ENCODE measurements at places on chromosomes 3 and 15.

- no peak for DNase-seq
These were observed 427.5 kb downstream of the PDCD6IP start for GRCh38 chr3:34225821-34226366.

DNA sequence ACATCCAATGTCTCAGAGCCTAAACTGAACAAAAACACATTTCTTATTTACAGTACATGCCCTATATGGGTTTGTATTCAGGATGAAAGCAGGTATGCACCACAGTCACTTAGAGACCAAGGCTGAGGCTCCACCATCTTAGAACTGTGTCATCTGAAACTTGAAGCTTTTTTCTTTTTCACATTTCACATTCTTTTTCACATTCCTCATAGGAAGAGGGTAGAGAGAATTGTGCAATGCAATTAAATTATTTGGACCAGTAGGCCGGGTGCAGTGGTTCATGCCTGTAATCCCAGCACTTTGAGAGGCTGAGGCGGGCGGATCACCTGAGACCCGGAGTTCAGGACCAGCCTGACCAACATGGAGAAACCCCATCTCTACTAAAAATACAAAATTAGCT is 591.0 kb downstream of the MECOM start:
- DNase-seq = no peak

DNA sequence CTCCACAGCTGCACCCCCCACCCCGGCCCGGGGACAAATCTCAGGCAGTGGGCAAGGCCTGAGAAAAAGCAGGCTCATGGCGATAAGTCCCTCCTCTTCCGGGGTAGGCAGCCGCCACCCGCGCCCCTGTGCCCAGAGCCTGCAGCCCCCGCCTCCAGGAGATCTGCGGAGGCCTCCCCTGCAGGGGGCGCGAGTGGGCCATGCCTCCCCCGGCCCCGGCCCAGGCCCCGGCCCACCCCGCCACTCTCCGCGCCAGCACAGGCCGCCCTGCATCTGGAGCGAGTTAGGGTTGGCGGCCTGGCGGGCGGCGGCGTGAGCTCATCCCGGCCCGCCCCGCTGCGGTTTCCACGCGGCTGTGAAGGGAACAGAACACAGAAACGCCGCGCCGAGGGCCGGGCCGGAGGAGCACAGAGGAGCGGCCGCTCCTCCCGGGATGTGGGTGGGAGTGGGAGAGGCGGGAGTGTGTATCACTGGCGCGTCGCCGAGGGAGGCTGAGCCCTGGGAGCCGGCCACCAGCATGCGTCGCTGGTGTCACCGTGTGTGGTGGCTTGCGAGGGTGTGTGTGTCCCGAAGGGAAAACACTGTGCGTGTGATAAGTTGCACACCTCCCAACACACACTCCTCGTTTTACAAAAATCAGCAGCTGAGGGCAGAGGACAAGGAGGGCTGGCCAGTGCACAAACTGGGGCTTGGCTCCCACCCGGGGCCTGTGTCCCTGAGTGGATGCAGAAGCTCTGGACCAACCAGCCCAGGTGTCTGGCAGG is 17.2 kb downstream of the MYL3 start:
- no peak for DNase-seq

DNA sequence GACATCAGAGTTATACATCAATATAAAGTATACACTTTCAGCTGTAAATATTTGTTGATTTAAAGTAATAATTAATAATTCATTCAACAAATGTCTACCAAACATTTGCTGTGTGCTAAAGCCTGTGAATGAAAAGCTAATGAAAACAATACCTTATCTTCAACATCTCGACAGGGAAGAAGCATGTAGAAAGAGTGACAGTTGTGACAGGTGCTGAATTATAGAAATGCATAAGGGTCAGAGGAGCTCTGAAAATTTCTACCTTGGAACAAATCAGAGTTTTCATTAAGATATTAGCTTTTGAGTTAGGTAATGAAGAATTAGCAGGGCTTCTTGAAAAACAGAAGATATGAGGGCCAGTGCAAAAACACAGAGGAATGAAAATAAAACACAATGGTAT is 739.2 kb downstream of the VGLL3 start:
- DNase-seq = no peak

DNA sequence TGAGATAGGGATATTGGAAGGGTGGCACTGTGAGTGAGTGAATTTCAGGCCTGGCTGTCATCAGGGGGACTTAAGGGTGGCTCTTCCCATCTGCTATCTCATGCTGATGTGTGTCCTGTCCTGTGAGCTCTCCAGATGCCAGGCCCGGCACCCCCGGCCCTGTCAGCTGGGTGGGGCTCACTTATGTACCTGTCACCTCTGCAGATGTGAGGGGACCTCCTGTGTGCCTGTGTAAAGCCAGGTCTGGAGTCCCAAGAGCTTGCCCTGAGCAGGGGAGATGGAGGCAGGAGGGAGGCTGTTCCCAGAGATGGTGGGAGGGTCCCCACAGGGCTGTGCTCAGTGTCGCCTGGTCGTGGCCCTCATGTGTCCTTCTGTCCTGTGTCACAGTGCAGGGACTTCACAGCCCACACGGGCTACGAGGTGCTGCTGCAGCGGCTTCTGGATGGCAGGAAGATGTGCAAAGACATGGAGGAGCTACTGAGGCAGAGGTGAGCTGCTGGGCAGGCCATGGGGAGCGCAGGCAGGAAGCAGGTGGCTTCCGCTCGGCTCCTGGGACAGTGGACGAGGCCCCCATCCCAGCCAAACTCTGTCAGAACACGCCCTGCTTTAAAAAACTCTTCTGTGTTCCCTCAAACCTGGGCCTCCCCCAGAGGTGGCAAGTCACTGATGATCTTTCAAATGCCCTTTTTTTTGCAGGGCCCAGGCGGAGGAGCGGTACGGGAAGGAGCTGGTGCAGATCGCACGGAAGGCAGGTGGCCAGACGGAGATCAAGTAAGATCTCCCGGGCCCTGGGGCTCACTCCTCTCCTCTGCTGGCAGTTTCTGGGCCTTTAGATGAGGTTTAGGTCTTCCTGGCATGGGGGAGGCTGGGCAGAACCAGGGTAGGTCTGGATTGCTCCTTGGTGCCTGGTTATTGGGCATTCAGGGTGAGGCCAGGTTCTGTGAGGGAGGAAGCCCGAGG is 23.1 kb downstream of the PSTPIP1 start:
- no peak for DNase-seq

- DNase-seq = no peak
These were observed 100.7 kb downstream of the ARPP21 start for GRCh38 chr3:35739964-35740527.

- DNase-seq = no peak
These were observed 5.5 kb upstream of the TMEM212 start for GRCh38 chr3:171837698-171838097.

- no peak for DNase-seq
These were observed 388.8 kb upstream of the PPP2R3A start for GRCh38 chr3:135576751-135577150.

GRCh38 chr3:196947136-196947859 is 5.0 kb upstream of the NCBP2 start:
- no peak for DNase-seq

DNA sequence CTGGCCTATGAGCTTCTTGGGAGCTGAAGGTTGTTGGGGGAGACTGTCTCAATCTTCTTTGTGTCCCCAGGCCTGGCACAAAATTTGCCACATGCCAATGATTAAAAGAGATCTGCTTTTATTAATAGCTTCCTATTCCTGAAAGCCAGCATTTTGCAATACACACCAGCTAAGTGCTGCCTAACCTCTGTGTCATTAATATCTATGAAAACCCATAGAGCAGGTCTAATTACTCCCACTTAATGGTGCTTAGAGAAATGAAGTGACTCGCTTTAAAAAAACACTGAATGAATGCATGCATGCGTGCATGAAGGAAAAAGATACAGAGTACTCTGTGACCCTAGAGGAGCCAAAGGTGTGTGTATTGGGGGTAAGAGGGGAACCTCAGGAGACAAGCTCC is 55.0 kb downstream of the SLC6A1 start:
- DNase-seq = no peak

GRCh38 chr3:34925851-34926250 is 713.5 kb upstream of the ARPP21 start:
- no peak for DNase-seq

DNA sequence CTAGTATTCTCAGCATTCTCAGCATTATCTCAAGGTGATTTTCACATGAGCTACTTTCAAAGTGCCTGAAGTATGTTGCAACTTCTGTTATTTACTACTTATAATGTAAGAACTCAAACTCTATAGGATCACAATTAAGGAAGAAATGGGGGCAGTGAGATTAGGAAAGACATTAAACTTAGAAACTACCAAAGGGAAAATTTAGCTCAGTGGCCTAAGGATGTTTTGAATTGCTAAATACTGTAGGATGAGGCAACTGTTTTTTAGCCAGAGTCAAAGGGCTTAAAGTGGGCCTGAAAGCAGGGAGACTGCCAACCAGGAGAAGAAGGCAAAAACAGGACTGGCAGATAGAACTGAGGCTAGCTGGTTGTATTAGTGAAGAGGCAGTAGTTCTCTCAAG is 55.5 kb upstream of the MBNL1 start:
- no peak for DNase-seq

DNA sequence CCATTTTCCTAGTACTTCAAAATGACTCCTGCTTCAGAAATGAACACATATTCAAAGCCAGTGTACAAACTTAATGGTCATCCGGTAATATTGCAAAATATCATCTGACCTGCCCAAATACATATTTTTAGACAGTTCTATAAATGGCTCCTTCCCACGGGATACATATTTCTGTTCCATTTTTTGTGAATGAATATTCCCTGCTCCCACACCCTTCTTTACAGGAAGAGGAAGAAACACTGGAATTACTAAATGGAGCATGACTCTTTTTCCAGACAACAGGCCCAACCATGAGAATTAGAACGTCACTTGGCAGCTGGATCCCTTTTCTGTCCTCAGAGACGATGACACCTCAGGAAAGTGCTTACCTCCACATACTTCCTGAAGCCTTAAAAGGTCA is 38.0 kb upstream of the CBLB start:
- DNase-seq = no peak

- no peak for DNase-seq
These were observed at the start of gene SPESP1 for GRCh38 chr15:68930268-68931022. SPESP1 (plus strand) TSS chr15:68930525; CDS start chr15:68930654, 129 bp downstream.

GRCh38 chr15:89408372-89409183 is 74.0 kb upstream of the POLG start:
- DNase-seq = no peak

GRCh38 chr3:193230610-193231009 is 10.4 kb upstream of the PLAAT1 start:
- DNase-seq = no peak

DNA sequence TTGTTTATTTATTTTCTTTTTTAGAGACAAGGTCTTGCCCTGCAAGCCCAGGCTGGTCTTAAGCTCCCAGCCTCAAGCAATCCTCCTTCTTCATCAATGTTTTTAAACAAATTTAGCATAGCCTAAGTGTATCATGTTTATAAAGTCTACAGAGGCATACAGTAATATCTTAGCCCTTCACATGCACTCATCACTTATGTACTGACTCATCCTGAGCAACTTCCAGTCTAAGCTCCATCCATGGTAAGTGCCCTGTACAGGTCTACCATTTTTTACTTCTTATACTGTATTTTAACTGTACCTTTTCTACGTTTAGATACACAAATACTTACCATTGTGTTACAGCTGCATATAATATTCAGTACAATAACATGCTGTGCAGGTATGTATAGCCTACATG is 860.0 kb downstream of the FHIT start:
- no peak for DNase-seq

DNA sequence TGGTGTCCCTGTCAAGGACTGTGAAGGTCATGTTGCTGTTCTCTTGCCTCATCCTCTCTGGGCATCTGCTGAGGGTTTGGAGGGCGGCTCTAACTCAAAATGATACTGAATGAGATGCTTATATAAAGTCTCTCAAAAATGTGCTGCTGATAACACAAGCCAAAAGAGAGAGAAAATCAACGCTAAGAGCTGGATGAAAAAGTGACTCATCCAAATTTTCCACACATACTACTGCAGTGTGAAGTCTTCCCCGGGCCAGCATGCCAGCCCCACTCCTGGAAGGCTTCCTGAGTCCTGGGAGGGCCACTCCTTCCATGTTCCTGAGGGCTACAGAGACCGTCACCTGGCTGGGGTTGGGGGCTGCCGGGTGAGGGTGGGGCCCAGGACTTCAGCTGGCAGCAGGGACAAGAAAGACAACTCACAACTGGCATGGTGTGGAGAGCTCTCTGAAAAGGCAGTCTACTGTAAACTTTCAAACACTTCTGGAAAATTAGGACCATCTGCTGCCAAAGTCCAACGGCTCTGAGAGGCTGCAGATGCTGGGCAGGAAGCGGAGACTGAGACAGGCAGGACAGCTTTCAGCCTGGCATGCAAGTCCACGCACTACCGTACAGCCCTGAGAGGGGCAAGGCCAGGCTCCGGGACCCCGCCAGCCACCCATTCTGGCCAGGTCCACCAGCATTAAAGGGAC is 200.3 kb downstream of the ADAMTS17 start:
- no peak for DNase-seq

- no peak for DNase-seq
These were observed 195.6 kb downstream of the UBE3A start for GRCh38 chr15:25242957-25243799.
